ENCODE measurements at places on chromosomes 3 and 15.

- no peak for DNase-seq
Measured at GRCh38 chr3:185037801-185038200, 115.1 kb downstream of the C3orf70 start.

DNA sequence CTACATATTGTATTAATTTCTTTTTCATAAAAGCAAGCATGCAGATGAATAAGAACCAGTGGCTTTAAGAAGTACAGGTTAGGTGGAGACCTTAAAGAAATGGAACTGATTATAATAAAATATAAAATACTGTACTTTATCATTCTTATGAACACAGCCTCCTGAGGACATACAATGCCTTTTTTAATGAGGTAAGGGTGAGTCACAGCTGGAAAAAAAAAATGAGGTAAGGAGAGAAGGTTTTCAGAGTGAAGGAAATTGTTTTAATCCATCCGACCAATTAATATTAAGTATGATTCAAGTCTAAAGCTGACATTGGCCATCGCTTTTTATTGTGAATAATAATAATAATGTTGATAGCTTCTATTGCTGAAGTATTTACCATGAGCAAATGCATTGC lies 170.3 kb upstream of the SOX2 start:
- DNase-seq = no peak

GRCh38 chr3:15800327-15800726 lies 2.5 kb upstream of the ANKRD28 start:
- DNase-seq = no peak

DNA sequence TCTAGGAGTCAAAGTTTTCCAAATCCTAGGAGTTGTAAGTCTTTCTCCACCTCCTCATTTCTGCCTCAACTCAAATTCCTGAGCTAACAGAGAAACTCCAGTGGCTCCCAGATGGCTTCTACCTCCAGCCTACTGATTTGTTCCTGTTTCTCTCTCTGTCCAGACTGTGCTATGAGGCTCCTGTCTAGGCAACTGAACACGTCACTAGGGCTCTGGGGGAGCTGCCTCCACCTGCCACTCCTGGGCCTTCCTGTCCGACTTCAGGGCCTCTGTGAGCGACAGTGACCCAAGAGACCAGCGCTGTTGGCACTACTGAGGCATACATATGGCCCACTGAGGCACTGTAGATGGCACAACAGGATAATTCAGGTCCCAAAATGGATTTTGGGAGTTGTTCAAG lies 71.4 kb downstream of the EXOG start:
- no peak for DNase-seq

DNA sequence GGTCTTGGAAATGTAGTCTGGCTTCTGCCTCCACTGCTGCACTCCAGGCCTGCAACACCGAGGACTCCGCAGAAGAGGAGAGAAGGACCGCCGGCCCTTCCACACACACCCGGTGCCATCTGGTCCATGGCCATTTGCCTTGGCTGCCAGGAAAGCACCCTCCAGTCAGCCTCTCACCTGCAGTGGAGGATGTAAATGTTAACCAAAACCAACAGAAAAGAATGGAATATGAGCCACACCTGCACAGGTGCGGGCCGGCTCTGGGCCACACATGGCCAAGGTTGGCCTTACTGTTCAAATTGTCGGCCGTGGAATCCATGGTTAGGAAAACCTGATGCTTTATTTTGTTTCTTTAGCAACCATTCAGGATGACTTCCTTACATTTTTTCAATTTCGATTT lies 178.3 kb upstream of the C2CD4B start:
- DNase-seq = no peak

DNA sequence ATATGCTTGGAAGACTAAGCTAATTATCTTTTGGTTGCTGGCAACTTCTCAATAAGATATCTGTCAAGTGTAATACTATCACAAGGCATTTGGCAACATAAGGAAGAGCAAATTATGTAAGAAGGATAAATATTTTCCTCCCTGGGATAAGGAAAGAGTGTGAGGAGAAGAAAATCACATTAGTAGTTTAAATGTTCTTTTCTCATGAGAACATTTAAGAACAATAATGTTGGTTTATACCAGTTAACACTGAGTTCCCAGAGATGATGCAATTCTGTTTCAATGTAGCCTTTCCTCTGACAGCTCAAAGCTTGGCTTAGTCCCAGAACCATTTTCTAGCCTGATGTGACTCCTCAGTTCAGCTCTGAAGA lies 66.1 kb upstream of the NPHP3 start:
- no peak for DNase-seq

- DNase-seq = no peak
Measured at GRCh38 chr15:28996953-28997352, 111.2 kb downstream of the APBA2 start.

GRCh38 chr3:161393803-161394202 lies 22.5 kb upstream of the SPTSSB start:
- DNase-seq = no peak

GRCh38 chr3:59565125-59565524 lies 515.3 kb upstream of the CFAP20DC start:
- no peak for DNase-seq

GRCh38 chr3:52313188-52313773 lies 2.8 kb upstream of the DNAH1 start:
- no peak for DNase-seq

- DNase-seq = no peak
Measured at GRCh38 chr3:101256511-101256910, 63.9 kb downstream of the IMPG2 start.

DNA sequence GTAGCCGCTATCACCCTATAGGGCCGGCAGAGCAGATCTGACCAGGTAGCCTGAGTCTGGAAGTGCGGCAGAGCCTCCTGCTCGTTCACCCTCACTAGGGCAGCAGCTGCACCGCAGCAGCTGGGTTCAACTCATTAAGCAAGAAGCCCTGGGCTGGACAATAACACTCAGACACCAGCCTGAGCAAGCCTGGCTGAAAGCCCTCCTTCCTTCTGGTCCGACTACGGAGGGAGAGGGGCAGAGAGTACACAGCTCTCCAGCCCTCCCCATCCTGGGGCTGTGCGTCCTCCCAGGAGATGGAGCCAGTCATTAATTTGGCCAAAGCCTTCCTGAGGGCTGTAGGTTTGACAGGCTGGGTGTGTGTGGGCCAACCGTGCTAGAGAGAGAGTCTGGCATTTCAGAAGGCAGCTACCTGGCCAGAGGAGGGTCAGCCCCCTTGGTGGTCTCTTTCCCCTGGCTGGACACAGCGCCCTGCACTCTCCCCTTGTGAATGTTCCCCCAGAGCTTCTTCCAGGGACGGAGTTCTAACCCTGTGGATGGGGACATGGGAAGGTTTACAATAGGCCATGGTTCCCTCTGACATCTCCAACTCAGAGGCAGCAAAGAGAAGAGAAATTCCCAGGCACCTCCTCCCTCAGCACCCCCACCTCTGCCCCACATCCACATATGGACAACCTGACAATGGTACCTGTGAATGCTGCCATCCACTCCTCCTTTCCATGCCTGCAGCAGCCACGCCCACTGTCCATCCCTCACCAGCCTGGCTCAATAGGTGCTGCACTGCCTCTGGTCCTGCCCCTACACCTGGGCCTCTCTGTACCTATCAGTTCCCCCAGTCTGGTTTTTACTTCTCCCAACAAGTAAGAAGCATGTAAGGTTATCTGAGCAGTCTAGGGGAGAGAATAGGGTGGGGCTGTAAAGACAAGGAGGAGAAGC lies 6.5 kb downstream of the CHRNB4 start:
- no peak for DNase-seq

GRCh38 chr3:69420781-69421520 lies 35.1 kb upstream of the FRMD4B start:
- DNase-seq = no peak

GRCh38 chr15:35118960-35119359 lies 33.9 kb upstream of the NANOGP8 start:
- DNase-seq = no peak

DNA sequence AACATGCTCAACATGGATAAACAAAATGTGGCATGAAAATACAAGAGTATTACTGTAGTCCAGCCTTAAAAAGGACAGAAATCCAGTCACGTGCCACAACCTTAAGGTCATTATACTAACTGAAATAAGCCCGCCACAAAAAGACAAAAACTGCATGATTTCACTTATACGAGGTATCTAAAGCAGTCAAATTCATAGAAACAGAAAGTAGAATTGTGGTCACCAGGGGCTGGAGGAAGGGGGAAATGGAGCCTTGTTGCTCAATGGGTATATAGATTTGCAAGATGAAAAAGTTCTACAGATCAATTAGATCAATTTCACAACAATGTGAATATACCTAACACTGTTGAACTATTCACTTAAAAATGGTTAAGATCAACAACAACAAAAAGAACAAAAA lies 7.4 kb downstream of the GLB1 start:
- no peak for DNase-seq

DNA sequence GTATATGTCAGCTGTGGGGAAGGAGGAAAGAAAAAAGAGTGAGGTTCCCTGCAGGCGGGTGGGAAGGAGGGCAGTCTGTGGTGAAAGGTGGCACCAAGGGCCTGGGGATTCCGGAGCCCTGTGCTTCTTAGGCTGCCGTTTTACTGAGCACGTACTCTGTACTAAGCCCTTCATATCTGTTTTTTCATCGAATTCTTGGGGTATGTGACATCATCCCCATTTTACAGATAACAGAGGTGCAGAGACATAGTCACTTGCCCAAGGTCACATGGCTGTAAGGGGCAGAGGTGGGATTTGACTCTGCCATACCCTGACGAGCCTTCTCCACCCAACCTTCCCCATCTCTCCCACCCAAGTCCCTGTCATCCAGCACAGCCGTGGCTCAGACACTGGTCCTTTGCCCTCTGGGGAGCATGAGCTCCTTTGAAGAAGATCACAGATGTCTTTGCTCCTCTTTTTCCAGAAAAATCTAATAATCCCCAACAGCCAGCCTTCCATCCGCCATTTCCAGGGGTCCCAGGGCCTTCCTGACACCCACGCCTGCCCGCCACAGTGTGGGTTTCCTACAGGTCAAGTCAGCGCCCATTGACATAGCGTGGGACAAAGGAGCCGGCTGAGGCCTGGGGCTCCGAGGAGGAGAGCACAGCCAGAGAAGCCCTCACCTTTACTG lies 24.2 kb downstream of the CYP11A1 start:
- no peak for DNase-seq

- no peak for DNase-seq
Measured at GRCh38 chr3:170159459-170159858, 22.1 kb downstream of the PHC3 start.

GRCh38 chr3:196193133-196193735 lies 18.0 kb downstream of the ZDHHC19 start:
- no peak for DNase-seq

DNA sequence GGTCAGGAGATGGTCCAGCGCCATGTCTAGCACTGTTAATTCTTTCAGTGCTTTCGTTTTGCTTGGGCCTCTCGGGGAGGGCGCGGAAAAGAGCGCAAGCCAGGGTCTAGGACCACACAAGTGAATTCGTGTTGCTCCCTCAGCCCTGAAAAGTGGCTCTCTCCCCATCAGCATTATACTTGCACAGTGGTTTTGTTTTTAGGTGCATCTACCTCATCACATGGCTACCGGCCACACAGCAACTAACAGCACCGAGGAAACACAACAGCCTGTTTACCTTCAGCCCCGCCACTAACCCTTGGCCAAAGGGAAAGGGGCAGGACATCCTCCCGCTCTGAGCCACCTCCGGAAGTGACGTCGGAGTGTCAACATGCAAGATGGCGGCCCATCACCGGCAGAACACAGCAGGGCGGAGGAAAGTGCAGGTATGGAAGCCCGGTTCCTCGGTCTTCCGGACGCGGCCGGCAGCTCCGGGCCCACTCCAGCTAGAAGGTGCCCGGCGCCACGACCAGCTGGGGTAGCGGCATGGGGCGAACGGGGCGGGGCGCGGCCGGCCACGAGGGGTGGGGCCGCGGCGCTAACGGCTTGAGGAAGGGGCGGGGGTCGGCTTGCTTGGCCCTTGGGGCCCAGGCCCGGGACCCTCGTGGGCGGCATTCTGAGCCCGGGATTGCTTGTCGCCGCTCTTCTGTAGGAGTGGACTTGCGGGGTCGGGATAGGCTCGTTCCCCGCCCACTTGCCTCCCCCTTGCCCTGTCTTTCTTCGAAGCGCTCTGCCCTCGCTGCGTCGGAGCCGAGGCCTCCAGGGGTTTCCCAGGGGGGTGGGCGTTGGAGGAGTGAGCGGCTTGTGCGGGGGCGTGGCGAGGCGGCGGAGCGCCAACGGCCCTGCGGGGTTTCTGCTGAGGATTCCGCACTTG lies at the start of the genes SCN11A and WDR48:
SCN11A (minus strand) TSS at position 296 of the 913 bp plus-strand sequence. CDS start 101,582 bp downstream, outside the sequence.
WDR48 (plus strand) TSS at position 368 of the 913 bp plus-strand sequence; CDS start at position 378, 10 bp downstream.
- peak; percentile 65 for DNase-seq

GRCh38 chr3:179179979-179180759 lies 32.0 kb downstream of the PIK3CA start:
- DNase-seq = no peak

GRCh38 chr3:107894998-107895397 lies 195.8 kb downstream of the CD47 start:
- no peak for DNase-seq

- no peak for DNase-seq
Measured at GRCh38 chr3:159785273-159785708, 203.3 kb upstream of the IL12A start.

DNA sequence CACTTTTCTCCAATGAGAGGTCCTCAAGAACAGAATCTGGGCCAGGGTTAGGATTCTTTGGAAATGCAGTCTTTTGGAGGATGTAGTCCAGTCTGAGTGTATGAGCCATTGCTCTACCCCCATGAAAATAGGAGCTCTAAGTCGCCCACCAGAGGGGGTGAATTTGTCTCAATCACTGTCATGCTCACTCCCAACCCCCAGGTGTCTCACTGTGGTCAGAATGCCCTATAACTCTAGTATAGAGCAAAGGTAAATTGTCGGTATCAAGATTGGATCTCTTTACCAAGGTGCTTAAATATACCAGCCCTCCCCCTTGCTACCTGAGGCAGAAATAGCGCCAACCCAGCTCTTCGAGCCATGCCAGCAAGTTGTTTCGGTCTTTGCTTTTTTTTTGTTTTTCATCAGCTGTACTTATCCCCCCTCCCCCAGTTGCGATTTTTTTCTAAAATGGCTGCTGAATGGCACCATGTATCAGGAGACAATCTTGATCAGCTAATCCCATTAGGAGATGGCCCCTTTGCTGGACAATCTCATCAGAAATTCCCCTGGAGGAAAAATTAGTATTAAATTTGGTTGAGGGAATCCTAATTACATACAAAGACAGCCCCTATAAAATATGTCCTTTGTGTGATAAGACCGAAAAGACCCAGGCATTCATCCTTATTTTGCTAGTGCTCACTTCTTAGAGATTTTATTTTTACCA lies 130.7 kb downstream of the EBLN2 start:
- no peak for DNase-seq

DNA sequence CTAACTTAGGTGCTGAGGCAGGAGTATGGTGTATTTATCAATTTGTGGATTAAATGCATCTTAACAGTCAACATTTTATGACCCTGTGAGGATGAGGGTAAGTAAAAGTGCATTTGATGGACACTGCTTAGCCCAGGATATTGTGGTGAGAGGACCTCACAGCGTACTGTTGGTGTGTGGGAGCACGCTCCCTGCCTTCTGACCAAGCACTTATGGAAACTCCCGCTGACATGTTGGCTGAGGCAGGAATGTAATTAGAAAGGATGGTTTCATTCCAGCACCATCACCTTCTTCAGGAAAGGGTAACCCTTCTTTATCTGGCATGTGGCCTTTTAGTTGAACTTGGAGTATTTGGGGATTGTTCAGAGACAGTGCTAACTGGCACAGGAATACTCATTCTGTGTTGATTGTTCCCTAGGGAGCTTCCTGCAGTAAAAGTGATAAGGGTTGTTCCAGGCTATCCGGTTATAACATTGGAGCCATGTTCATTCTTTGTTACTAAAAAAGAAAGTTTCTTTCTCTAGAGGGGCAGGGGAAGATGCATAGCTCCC lies 11.7 kb upstream of the FSTL1 start:
- no peak for DNase-seq
